ENCODE measurements at places on chromosomes 16 and 17. TPM values are rescaled to one million over a fixed set of nuclear protein-coding genes. Genes with fewer than 3 reads are reported as not detected.

Gene MFAP4
- 2.6 TPM for total RNA-seq

Gene ZFP3
- total RNA-seq, result 0.53 TPM

Gene HCRT
- not detected for total RNA-seq

Gene MTSS2
- total RNA-seq, result 92.2 TPM

Gene KLHL10
- not detected for total RNA-seq

Gene HSPB9
- total RNA-seq, result not detected

Gene PRSS27
- total RNA-seq, result 19.0 TPM

Gene TP53TG3C
- not detected for total RNA-seq

Gene C1QTNF8
- not detected for total RNA-seq

Gene SULT1A3
- total RNA-seq, result 33.0 TPM

Gene CDH11
- 34.5 TPM for total RNA-seq

Gene RSKR
- total RNA-seq, result 17.5 TPM

Gene KRTAP17-1
- total RNA-seq, result not detected

Gene MT4
- total RNA-seq, result not detected

Gene TBC1D3C
- total RNA-seq, result not detected

Gene TBC1D3H
- not detected for total RNA-seq

Gene TCF25
- 170 TPM for total RNA-seq

Gene ADGRG3
- total RNA-seq, result not detected

Gene TMEM98
- 161 TPM for total RNA-seq

Gene OTOA
- 0.17 TPM for total RNA-seq

Gene ATAD5
- 5.8 TPM for total RNA-seq

Gene CRISPLD2
- 57.2 TPM for total RNA-seq

Measured in type B pancreatic cell (in vitro differentiated cells).